ENCODE measurements at places on chromosomes 2 and 18.

- no peak for DNase-seq
Observed at GRCh38 chr2:150924878-150925277, 336.8 kb downstream of the RBM43 start.

DNA sequence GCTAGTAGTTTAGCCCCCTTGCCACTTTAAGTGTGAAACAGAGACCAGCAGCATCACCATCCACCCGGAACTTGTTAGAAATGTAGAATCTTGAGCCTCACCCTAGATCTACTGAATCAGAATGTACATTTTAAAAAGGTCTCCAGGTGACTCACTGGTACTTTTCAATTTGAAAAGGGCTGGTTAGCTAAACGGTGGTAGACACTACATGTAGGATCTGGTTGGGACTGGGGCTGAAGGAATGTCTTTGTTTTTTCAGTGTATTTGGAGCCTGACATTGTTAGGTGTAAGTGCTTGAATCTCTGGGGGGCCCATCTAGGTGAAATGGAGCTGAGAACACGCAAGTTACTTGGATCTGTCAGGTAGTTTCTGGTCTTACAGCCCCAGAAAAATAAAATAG, 44.0 kb upstream of the XPO1 start:
- no peak for DNase-seq

GRCh38 chr2:53672881-53673522, 94.6 kb upstream of the CHAC2 start:
- DNase-seq = no peak

DNA sequence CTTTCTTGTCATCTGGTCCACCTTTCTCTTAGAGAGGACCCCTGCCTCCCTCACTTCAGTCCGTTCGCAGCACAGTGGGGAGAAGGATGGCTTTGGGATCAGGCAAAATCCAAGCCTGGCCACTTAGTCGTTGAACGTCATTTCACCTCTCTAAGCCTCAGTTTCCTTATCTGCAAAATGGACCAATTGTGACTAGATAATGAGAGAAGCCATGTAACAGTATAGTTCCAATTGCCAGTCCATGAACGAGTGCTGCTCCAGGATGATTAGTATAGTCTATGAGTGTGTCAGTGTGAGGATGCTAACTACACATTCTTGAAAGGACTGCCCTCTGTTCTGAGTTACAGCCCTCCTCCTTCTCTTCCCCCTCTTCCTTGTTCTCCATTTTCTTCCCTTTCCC, 1.1 kb downstream of the INHA start:
- DNase-seq = no peak

- no peak for DNase-seq
Observed at GRCh38 chr2:230893338-230893737, 28.6 kb downstream of the ITM2C start.

All from nucleus accumbens (tissue), 56 donors.